ENCODE measurements at places on chromosomes 1 and 21.

DNA sequence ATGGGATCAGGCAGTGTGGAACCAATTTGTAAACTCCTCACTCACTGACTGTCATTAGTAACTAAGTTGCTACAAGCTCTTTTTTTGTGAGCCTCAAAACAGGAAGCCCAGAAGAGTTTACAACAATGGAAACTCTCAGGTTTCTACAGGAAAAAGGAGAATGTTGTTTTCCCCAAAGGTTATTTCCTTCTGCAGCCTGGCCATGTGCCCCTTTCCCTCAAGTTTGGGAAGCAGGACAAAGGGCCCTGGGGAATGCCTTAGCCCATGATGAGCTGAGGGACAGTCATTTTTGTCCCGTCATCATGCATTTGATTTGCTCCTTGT is 395.9 kb downstream of the KIF26B start:
- DNase-seq, result no peak

DNA sequence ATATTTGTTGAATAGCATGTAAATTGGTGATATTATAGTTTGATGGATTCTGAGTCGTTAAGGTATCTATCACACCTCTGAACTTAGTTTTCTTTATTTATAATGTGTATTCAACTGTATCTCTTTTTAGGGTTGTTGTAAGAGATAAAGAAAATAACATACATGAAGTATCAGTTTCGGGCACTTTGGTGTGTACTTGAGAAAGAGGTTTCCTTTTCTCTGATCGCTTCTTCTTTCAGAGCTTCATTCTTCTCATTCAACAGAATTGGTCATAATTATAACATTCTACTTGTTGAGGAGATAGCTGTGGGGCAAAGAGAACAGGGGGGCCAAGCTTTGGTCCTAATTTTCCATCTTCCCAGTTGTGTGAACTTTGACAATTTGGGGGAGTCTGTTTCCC is 508.0 kb downstream of the PLPP3 start:
- DNase-seq, result no peak

DNA sequence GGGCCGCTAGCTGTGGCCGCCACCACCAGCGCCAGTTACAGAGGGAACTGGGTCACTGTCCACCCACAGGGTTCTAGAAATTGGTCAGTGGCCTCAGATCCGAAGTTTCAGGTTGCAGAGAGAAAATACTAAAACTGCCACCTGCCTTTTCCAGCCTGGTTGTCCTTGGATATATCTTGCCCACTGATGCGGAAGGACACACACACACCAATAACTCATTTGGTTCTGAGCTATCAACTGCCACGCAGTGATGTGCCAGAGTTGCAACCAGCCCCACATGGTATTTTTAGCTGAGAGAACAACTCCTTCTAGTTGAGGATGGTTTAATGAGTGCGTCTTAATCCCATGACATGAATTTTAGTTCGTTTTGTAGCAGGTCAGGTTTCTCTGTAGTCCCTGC is 68.1 kb downstream of the SH3BGR start:
- DNase-seq, result no peak

DNA sequence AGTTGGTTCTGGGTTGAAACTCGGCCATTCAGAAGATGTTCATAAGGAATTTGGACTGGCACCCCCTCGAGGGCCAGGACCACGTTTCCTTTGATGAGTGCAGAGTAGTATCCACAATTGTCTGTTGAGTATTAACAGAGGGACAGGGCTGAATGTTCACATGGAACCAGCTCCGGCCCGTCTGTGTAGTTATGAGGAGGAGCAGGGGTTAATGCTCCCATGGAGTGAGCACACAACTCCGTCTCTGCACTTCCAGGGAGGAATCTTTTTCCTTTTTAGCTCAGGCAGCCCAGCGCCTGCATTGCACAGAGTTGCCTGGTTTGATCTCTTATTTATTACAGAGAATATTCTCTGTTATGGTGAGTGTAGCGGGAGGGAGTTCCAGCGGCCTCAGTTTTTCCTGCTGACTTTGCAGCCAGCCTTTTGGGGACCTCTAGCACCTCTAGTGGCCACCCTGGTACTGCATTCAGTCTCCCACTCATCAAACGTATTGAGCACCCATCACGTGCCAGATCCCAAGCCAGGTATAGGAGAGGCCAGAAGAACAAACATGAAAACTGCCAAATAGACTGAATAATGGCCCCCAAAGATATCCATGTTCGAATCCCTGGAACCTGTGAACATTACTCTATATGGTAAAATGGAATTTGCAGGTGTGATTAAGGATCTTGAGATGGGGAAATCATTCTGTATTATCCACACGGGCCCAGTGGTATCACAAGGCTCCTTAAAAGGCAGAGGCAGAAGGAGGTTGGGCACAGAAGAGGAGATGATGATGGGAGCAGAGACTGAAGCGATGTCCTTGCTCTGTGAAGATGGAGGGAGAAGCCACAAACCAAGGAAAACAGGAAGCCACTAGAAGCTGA is 167.7 kb upstream of the CSF3R start:
- DNase-seq, result peak; percentile 9

GRCh38 chr1:154880671-154881070 is 10.6 kb upstream of the KCNN3 start:
- DNase-seq, result no peak

GRCh38 chr1:193143285-193143684 is 21.5 kb downstream of the CDC73 start:
- peak; percentile 7 for DNase-seq

GRCh38 chr21:28256837-28257236 is 735.8 kb downstream of the LTN1 start:
- no peak for DNase-seq

GRCh38 chr1:226609836-226610455 is 61.4 kb downstream of the STUM start:
- no peak for DNase-seq

DNA sequence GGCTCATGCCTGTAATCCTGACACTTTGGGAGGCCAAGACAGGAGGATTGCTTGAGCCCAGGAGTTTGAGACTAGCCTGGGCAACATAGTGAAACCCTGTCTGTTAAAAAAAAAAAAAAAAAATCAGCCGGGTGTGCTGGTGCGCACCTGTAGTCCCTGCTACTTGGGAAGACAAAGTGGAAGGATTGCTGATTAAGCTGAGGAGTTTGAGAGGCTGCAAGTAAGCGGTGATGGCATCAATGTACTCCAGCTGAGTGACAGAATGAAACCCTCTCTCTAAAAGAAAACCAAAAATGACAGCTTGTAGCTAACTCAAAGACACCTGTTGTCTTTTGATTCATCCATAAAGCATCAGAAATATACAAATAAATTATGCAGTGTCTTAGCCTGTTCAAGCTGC is 31.8 kb downstream of the SIPA1L2 start:
- DNase-seq, result no peak

DNA sequence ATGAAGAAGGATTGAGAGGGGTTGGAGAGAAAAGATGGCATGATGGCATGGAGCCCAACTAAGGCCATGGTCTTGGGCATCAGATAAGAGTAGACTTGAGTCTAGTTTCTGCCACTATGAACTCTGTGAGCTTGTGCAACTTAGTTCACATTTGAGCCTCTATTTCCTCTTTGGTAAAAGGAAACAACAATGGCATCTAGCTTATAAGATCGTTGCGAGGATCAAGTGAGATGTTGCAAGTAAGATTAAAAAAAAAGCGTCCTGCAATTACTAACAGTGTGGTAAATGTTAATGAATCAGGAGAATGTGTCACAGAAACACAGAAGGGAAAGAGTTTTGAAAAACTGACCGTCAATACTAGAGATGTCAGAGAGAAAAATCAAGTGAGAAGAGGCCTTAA is 202.9 kb upstream of the FGGY start:
- DNase-seq, result no peak

DNA sequence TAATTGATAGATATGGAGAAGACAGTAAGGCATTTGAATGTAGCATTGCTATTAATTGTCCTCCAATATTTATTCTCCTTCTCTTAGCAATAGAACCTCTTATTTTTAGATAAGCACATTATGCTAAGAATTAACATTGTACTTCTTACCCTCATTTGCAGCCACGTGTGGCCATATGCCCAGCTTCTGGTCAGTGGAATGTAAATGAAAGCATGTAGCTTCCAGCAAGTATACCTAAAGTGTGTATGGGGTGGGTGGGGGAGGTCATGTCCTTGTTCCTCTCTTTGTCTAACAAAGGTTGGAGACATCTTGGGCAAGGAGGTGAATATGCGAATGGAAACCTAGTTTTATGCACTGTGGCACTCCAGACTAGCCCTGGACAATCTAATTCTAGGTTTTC is 133.6 kb upstream of the HMCN1 start:
- DNase-seq, result no peak

- DNase-seq, result no peak
Observed at GRCh38 chr1:27403065-27403726, 10.8 kb downstream of the GPR3 start.

- no peak for DNase-seq
Observed at GRCh38 chr1:7485086-7485780, 285.9 kb upstream of the VAMP3 start.

- DNase-seq, result no peak
Observed at GRCh38 chr1:44013949-44014348, 17.3 kb downstream of the SLC6A9 start.

DNA sequence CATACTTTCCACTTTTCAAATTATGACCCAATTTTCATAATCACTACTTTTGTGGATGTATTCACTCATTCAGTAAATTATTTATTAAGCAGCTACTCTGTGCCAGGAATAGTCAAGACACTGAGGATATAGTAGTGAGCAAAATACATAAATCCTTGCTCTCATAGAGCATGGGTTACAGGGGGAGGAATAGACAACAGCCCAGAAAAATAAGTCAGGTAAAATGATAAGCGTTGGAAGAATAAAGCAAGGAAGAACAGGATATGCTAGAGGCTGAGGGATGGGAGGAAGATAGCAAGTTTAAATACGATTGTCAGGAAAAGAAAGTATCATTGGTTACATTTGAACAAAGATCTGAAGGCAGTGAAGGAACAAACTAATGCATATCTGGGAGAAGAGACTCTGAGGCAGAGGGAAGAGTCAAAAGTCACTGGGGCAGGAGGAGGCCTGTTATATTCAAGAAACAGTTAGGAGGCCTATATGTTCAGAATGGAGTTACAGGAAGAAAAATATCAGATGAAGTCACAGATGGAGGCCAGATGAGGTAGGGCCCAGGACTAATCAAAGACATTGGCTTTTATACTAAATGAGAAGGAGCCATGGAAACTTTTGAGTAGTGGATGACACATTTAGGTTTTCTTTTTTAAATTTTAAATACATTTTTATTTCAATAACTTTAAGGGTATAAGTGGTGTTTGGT is 42.9 kb downstream of the SEC22B start:
- no peak for DNase-seq

DNA sequence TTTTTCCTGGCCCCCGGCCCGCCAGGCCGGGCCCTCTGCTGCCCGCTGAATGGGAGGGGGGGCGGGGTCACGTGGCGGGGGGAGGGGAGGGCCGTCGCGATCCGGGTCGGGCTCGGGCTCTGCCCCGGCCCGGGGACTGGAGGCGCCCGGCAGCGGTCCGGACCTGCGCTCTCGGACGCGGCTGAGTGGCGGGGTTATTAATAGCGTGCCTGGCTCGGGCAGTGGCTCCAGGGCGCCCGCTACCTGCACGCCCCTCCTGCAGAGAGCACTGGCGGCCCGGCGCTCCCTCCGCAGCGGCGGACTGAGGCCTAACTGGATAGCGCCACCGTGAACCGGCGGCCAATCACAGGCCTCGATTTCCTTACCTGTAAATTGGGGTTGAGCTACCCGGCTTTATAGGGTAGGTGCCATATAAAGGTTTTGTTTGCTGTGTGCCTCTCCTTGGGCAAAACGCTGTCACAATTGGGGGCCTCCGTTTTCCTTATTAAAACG is 28.1 kb downstream of the AHDC1 start:
- DNase-seq, result no peak

DNA sequence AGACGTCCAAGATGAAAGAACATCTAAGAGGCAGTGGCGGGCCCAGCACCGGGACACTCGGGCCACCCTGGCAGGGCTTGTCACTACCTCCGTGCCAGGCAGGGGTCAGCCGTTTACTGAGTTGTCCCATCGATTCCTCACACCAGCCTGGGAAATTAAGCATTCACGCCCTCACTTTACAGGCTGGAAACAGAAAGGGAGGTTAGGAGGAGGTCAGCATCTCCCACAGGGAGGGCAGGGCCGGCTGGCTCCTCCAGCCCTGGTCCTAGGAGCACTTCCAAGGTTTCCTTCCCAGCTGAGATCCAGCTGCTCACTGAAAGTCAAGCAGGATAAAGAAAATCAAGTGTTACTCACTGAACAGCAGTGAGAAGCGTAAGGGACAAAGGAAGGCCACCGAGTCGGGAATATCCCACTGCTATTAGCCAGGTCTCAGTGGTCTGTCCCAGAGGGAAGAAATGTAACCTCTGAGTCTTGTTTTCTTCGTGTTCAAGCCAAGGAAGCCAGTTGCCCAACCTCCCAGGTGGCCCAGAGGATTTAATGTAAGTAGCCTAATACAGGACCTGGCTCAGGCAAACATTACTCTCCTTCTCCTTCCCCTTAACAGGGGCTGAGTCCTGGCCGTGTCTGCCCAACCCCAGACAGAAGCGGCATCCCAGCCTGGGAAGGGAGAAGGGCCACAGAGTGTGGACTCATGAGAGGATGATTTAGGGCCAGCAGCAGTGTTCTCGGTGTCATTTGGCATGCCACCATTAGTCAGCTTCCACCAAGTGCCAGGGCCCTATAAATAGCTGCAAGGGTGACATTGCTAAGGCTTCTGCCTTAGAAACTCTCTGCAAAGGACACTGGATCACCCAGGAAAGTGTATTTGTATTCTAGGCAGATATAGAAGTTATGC is 203.1 kb upstream of the GALNT2 start:
- DNase-seq, result no peak

- DNase-seq, result no peak
Observed at GRCh38 chr1:221675880-221676800, 65.7 kb downstream of the DUSP10 start.

DNA sequence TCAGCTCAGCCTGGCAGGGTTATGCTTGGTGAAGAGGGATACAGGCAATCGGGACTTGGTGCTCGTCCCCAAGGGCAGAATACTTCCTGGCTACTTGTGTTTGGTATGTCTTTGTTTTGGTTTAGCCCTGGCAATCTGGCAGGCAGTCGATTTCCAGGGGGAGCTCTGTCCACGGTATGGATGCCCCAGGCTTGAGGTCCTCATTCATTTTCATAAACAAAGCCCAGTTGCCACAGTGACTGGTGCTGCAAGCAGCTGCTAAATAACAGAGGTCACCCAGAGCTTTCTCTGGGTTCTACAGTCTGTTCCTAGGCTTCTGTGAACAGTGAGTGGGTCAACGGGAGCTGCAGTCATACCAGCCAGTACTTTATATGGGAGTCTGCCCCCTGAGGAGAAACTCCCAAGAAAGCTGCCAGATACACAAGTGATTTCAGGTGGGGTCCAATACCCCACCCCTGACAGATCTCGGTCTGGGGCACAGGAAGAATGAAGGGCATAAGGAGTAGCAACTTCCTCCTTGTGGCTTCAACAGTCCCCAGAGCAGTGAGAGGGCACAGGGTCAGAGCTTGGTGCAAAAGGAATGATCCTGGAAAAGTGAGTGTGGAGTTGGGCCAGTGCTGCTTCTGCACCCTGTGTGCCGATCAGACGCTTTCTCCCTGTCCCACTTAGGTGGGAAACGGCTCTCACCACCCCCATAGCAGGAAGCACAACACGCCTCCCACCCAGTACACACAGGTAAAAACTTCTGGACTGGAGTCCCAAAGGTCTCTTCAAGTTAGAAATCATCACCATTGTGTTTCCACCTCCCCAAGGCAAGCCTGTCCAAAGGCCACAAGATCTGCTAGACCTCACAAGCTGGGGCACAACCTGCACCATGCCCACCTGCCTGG is 55.5 kb downstream of the TGFBR3 start:
- DNase-seq, result no peak

Data from fibroblast of skin of left quadriceps (primary cell).